Naive thymus-derived CD8-positive, alpha-beta T cell (primary cell): ENCODE measurements at places on chromosomes 7 and 10.

DNA sequence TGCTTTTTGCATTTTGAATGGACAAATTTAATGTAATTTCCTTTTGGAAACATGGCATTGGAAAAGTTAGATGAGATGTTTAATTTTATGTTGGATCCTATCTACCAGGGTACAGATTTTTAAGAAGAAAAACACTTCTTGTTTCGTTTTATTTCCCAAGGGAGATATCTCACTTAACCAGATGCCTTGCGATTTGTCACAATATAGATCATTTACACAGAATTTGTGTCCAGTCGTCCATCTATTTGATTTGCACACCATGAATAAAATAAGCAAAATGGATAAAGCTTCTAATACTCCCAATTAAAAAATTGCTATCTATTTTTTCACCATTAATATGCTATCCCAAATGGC is 25.7 kb downstream of the HDAC9 start:
- H3K4me1 ChIP-seq: no peaks in the 10 kb centered on the region
- H3K4me3 ChIP-seq: no peak overlapping the region
- no peak for DNase-seq
- no peak overlapping the region for H3K27ac ChIP-seq

DNA sequence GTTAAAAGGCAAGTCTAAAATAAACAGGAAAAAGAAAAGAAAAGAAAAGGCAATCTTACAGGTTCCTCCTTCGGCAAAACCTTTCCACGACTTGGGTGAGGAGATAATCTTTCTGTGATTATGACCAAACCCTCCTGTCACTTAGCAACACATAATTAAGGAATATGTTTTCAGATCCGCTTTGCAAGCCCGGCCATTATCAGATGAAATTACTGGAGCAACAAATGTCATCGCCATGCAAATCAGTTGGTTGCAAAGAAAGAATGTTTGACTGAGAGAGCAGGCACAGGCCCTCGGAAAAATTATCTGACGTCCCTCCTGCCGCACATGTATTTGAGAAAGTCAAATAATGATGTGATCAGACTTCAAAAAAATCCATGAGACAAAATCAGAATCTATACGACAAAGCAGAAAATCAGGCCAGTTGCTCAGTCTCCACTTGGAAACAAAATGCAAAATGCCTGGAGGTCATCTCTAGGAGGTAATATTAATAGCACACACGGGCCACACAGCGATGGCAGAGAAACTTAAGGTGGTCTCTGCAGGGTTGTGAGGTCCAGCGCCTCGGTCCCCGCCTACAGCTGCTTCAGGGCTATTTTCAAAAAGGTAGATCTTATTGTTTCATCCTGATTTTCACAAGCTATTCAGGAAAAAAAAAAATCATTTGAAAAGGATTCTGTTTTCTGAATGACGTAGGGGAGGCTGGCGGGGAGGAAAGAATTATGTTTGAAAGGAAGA is 82.7 kb downstream of the ZRANB1 start:
- DNase-seq: no peak
- no peaks in the 10 kb centered on the region for H3K27me3 ChIP-seq
- no peaks in the 10 kb centered on the region for H3K4me1 ChIP-seq
- H3K4me3 ChIP-seq: no peak overlapping the region
- H3K36me3 ChIP-seq: no peaks in the 10 kb centered on the region

GRCh38 chr10:51469686-51470085 is 229.7 kb downstream of the CSTF2T start:
- H3K27me3 ChIP-seq: no peaks in the 10 kb centered on the region
- no peaks in the 10 kb centered on the region for H3K36me3 ChIP-seq
- no peak overlapping the region for H3K4me3 ChIP-seq
- H3K27ac ChIP-seq: no peak overlapping the region
- DNase-seq: no peak
- no peaks in the 10 kb centered on the region for H3K4me1 ChIP-seq

DNA sequence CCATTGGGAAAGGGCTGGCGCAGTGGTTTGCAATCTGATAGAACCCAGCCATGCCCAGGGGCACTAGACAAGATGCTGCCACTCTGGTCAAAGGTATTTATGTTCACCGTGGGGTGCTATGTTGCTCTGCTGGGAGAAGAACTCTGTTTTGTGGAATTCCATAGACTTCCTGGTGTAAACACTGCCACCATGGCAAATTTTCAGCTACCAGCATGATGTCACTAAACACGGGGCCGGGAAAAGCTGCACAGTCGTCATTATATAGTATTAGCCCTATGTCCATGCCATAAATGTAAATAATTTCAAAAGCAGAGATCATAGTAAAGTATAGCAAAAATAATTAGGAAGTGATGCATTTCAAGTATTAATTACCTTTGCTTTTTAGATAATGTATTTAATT is 500.6 kb downstream of the PARD3 start:
- H3K27ac ChIP-seq: no peak overlapping the region
- no peaks in the 10 kb centered on the region for H3K36me3 ChIP-seq
- peaks cover 12% of the 10 kb centered on the region for H3K4me1 ChIP-seq

DNA sequence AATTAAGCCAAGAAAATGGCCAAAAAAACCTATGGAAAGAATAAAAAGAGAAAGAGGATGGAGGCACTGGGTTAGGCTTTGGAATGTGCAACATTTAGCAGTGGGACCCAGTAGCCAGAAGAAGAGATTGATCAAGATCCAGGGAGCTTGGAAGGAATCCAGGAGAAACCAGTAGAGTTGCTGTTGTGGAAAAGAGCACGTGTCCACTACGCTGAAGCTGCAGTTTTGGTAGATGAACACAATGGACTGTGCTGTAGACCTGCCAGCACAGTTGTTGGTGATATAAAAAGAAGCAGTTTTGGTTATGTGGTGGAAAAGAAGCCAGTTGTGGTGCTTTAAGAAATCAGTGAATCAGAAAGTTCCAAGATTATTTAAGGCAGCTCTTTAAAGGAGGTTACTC is 802.2 kb upstream of the POM121L12 start:
- peaks cover 4% of the 10 kb centered on the region for H3K27me3 ChIP-seq
- no peak overlapping the region for H3K27ac ChIP-seq
- no peak overlapping the region for H3K4me3 ChIP-seq
- no peaks in the 10 kb centered on the region for H3K4me1 ChIP-seq

- H3K4me1 ChIP-seq: no peaks in the 10 kb centered on the region
- no peaks in the 10 kb centered on the region for H3K27me3 ChIP-seq
- no peak overlapping the region for H3K4me3 ChIP-seq
- DNase-seq: no peak
- H3K27ac ChIP-seq: no peak overlapping the region
- no peaks in the 10 kb centered on the region for H3K36me3 ChIP-seq
These were observed 242.2 kb downstream of the HGF start for GRCh38 chr7:81527651-81528050.

DNA sequence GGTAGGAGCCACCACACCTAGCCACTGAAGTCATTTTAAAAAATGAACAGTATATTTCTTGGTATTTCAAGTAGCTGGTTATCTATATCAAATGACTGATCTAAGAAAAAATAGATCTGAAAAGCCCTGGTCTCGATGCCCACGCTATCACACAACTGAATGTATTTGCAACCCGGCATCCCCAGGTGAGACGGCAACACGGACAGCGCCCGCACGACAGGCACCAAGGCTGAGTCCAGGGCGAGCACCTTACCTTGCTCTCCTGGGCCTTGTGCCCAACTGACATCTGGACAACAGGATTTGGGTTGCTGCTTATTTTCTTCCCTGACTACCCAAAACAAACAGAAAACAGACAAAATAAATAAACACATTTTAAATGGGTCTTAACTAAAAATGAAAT is 44.8 kb upstream of the NCAPG2 start:
- DNase-seq: no peak
- H3K36me3 ChIP-seq: no peaks in the 10 kb centered on the region
- H3K4me1 ChIP-seq: no peaks in the 10 kb centered on the region
- no peak overlapping the region for H3K4me3 ChIP-seq

- no peak overlapping the region for H3K27ac ChIP-seq
- H3K36me3 ChIP-seq: no peaks in the 10 kb centered on the region
- peak; percentile 48 for DNase-seq
- peaks cover 83% of the 10 kb centered on the region for H3K4me1 ChIP-seq
These were observed 19.8 kb downstream of the PIK3AP1 start for GRCh38 chr10:96700374-96701099.

DNA sequence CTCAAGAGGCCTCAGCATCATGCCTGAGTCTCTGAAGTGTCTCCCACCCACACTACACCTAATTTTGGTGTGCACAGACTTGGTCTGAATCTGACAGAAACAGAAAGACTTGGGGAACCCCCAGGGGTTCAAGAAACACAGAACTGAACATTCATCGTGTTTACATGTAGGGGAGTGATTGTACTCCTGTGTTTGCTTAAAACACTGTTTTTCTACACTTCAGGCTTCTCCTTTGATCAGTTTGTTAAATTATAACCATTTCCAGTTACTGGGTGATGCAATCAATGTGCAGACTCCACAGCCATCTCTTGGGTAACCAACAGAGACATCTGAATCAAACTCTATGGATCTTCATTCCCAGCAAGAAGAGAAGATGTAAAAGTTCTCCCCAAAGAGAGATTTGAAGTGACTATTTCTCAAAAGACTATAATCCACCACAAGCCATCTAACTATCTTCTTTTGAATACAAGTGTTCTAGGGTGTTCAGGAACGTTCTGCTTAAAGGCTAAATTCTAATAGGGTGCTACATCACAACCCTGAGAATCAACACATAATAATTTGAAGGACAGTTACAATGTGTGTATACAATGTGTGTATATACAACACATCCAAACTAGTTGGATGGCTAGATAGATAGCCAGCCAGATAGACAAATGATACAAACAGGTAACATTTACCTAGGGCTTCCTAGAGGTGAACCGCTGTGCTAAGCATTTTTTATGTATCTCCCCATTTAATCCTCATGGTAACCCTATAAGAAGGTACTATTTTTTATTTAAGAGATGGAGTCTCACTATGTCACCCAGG is 34.2 kb downstream of the DNAJC12 start:
- H3K36me3 ChIP-seq: no peaks in the 10 kb centered on the region
- DNase-seq: no peak
- H3K4me3 ChIP-seq: no peak overlapping the region
- H3K27ac ChIP-seq: no peak overlapping the region
- H3K27me3 ChIP-seq: no peaks in the 10 kb centered on the region
- H3K4me1 ChIP-seq: no peaks in the 10 kb centered on the region

GRCh38 chr7:91151916-91152315 is 112.3 kb upstream of the FZD1 start:
- no peak for DNase-seq
- H3K4me3 ChIP-seq: no peak overlapping the region
- no peak overlapping the region for H3K27ac ChIP-seq
- H3K4me1 ChIP-seq: no peaks in the 10 kb centered on the region

- H3K4me1 ChIP-seq: peaks cover 4% of the 10 kb centered on the region
- DNase-seq: no peak
- H3K27me3 ChIP-seq: no peaks in the 10 kb centered on the region
- H3K4me3 ChIP-seq: no peak overlapping the region
- H3K36me3 ChIP-seq: peaks cover 45% of the 10 kb centered on the region
These were observed 236.5 kb downstream of the MGMT start for GRCh38 chr10:129703287-129704137.

- peaks cover 5% of the 10 kb centered on the region for H3K4me1 ChIP-seq
- DNase-seq: no peak
- no peaks in the 10 kb centered on the region for H3K36me3 ChIP-seq
- no peak overlapping the region for H3K27ac ChIP-seq
- peaks cover 9% of the 10 kb centered on the region for H3K27me3 ChIP-seq
These were observed 81.6 kb upstream of the ICA1 start for GRCh38 chr7:8343556-8343955.

DNA sequence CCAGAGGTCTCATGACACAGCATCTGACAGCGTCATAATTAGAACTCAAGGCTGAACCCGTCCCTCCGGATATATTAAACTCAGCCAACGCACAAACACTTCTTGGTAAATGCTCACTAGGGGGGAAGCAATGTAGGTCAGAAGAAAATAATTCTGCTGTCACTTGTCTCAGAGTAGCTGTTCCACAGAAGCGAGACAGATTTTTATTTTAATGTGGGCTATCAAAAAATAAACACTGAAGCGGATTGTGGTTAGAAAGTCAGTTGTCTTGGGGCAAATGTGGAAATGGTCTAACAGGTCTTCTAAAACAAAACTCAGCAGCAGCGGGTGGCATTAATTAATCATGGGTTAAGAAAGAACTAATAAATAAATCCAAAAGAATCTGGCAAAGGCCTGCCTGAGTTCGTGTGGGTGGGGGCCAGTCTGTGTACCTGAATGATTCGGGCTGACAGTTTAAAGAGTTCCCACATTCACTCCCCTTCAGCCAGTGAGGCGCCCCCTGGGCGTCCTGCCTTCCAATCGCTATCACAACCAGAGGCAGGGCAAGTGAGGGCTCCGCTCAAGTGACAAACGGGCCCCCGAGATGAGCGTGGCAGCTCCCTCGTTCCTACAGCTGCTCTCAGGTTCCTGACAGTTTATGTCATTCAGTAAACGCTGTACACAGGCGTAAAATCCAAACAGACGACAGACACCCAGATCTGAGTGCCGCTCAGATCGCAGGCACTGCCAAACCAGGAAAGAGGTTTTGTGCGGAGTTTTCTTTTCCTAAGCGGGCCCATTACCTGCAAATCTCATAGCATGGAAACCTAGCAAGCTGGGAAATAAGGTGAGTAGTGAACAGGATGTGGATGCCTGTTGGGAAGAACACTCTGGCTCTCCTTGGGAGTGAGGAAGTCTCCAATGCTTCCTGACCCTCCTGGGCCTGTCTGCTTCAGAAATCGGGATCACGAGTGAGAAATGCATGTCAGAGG is 52.9 kb downstream of the NRAP start:
- DNase-seq: no peak
- no peaks in the 10 kb centered on the region for H3K36me3 ChIP-seq
- H3K4me3 ChIP-seq: no peak overlapping the region
- H3K27me3 ChIP-seq: peaks cover 14% of the 10 kb centered on the region
- H3K27ac ChIP-seq: no peak overlapping the region

- H3K27me3 ChIP-seq: no peaks in the 10 kb centered on the region
- H3K4me3 ChIP-seq: no peak overlapping the region
- H3K27ac ChIP-seq: no peak overlapping the region
- no peak for DNase-seq
These were observed 19.6 kb downstream of the C10orf62 start for GRCh38 chr10:97608991-97609561.

GRCh38 chr7:5279734-5280133 is 3.0 kb upstream of the SLC29A4 start:
- peaks cover 3% of the 10 kb centered on the region for H3K27me3 ChIP-seq
- DNase-seq: no peak
- no peaks in the 10 kb centered on the region for H3K36me3 ChIP-seq
- H3K4me1 ChIP-seq: no peaks in the 10 kb centered on the region

- H3K4me3 ChIP-seq: no peak overlapping the region
- H3K36me3 ChIP-seq: no peaks in the 10 kb centered on the region
- no peaks in the 10 kb centered on the region for H3K4me1 ChIP-seq
These were observed 922.9 kb downstream of the LRMDA start for GRCh38 chr10:76354212-76354738.

GRCh38 chr10:17273403-17273802 is 45.4 kb downstream of the VIM start:
- H3K27ac ChIP-seq: no peak overlapping the region
- DNase-seq: no peak
- no peaks in the 10 kb centered on the region for H3K4me1 ChIP-seq
- no peaks in the 10 kb centered on the region for H3K27me3 ChIP-seq
- H3K4me3 ChIP-seq: no peak overlapping the region

DNA sequence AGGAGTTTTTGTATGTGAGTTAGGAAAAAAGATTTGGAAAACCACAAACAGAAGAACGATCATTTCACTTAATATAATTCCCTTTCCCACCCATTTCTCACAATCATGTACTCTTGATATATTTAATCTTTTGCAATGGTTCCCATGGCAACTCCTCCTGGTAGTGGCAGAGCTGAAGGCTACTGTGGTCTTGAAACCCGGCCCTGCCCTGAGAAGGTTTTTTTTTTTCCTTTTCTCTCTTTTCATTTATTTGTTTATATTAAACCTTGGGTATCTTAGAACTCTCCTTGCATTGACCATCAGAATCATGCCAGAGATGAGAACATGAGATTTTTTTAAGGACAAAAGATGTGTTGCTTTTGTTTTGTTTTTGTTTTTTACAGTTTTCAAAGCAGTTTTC is 566.1 kb upstream of the NRP1 start:
- DNase-seq: no peak
- peaks cover 6% of the 10 kb centered on the region for H3K27me3 ChIP-seq
- no peak overlapping the region for H3K4me3 ChIP-seq
- H3K36me3 ChIP-seq: no peaks in the 10 kb centered on the region
